ENCODE measurements at places on chromosomes 2 and 18.

DNA sequence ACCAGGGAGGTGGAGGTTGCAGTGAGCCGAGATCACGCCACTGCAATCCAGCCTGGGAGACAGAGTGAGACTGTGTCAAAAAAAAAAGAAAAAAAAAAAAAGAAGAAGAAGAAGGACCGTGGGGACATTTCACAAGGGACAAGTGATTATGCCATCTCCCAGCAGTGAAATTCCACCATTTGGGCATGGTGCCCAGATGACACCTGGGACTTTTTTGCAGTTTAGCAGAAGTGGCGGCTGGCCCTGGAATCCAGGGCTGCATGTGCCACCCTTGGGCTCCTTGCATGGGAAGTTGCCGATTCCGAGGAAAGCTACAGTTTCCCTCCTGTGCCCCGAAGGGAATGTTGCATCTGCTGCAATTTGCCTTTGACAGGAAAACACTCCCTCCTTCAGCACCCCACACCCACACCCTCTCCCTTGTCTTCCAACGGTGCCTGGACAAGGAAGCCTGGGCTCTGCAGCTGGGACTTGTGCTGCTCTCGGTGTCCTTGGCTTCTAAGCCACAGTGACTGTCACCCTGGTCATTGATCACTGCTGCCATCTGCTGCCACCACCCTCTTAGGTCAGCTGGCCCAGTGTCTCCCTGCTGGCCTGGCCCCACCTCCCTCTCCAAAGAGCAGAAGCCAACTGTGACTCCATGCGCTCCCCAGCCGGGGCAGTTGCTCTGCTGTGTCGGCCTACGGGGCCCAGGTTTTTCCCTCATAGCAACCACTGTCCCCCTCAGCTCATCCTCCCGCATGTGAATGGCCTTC is 56.4 kb upstream of the LRRC30 start:
- no peak for DNase-seq

DNA sequence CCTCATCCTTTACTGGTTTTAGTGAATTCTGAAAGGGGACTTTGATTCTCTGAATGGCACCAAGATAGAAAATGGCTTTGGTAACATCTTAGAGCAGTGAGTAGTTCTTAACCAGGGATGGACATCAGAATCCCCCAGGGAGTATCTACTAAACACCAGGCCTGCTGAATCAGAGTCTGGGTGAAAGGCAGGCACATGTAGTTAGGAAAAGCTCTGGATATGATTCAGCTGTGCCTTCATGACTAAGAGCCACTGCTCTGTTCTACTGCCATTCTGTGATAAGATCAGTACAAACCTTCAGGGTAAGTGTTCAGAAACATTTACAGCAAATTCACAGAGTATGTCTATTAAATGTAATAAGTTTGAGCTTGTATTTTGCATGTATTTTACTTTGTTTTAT is 46.2 kb upstream of the B3GNT2 start:
- DNase-seq, result no peak

DNA sequence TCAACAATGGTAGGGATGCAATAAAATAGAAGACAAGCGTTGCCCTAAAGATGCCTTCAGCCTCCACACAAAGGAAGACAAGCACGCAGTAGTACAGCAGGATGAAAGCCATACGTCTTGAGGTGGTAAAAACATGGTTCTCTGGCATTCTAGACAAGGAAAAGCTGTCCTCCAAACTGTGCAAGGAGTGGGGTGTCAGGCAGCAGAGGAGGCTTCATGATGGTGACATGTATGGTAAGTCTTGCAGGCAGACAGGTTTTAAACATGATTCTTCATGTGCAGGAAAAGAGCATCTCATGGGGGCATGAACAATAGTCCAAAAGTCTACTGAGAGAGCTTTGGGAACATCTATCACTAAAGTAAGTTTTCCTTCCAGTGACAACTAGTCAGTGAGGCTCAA is 241.8 kb downstream of the STK39 start:
- no peak for DNase-seq

DNA sequence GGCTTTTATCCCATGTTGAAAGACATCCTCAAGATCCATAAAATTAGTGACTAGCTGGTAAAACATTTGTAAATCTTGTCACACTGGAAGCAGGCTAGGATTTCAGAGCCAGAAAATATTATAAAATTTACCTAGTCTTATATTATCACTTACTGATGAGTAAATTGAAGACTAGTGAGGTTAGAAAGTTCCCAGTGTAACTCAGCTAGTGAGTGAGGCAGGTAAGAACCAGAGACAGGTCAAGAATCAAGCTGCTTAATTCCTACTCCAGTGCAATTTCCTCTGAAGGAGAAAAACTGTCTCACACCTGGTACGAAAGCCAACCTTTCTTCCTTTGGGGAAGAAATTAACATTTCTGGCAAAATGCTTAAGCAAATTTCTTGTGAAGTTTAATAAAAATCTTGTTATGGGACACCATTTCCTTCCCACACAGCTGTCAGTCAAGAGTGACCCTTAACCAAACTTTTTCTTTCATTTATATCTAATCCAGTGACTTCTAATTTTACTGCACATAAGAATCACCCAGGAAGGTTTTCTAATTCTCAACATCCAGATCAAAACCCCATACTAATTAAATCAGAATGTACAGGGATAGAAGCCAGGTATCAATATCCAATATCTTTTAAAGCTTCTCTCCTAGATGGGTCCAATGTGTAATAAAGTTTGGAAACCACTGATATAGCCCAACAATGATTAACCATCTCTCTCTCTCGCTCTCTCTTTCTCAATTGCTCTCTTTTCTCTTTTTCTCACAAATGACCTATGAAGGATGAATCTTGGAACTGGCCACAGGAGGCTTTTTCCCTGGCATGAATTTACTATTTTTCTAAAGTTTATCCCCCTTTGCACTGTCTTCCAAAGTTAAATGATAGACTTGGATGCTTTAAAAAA is 264.3 kb upstream of the SLC39A10 start:
- no peak for DNase-seq

GRCh38 chr18:10190564-10190963 is 263.9 kb upstream of the APCDD1 start:
- DNase-seq, result no peak

DNA sequence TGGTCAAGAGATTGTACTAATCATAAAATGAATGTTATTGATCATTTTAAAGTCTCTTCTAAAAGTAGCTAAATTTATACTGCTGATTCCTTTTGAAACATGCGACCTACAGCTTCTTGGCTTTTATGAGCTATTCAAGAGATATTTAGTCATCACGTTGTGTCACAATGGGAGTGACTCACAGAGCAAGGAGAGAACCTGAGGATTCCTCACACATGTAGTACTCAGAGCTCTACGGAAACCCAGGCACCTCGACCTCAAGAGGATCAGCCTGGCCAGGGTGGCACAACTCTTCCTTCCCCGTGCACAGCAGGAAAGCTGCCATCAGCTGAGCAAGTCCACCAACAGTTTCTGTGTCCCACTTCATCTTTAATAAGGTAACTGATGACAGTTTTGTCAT is at the start of gene DHRS9:
TSS of gene DHRS9 (plus strand) at position 223 of the 400 bp plus-strand sequence. CDS start 12,019 bp downstream, outside the sequence.
- no peak for DNase-seq

DNA sequence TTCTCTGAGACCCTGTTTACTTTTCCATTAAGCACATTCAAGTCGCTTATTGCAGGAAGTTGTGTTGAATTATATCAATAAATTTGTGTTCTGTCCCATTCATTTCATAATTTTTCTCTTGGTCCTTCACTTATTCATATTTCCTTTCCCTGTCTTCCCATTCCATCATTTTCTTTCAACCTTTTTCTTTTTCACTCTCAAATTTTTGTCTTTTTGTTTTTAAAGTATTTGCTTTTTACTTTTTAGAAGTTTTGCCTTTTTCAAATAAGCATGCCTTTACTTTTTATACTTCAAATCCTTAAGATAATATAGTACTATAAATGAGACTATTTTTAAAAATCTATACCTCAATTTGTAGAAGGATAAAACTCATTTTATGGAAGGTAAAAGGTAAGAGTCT is 120.5 kb downstream of the ATL2 start:
- no peak for DNase-seq

DNA sequence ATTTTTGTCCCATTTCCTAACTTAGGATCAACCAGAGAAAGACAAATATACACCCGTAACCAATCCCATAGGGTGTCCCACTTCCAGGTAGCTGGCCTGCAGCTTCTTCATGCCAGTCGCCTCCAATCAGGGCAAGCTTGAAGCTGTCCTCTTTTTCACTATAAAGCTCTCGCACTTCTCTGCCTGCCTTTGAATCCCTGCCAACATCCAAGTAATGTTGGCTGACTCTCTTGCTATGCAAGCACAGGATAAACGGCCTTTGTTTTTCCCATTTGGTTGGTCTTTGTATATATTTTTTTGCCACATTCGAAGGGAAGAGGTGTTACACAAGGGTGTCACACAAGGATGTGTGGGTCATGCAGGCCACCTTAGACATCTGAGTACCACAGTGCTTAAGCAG is 388.8 kb downstream of the CBLN2 start:
- DNase-seq, result no peak

- DNase-seq, result peak; percentile 87
These were observed 92.5 kb downstream of the ZFP36L2 start for GRCh38 chr2:43133708-43134570.

DNA sequence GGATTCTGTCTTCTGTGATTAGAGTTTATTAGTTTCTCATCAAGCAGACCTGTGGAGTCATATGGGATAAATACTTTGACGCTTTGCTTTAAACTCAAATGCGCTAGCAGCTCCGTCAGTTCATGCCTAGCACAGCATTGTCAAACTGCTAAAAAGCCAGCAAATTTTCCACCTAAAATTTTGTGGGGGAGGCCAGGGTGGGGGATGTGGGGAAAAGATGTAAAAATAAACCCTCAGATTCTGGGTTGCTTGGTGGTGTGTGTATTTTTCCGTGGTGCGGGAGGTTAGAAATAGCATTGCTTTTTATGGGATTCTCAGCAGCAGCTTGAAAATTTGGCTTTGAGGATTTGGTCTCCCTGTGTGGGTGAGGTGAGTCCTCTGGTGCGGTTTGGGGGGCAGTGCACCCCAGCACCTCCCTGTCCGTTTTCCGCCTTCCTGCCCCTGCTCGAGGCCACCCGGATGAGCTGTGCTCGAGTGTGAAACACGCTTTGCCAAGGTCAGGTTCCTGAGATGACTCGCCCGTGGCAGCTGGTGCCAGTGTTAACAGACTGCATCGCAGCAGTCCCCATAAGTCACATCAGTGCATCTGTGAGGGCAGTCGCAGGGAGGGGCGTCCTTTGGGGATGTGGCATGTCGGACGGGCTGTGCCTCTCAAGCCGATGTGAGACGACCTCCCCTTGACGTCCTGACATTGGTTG is 65.9 kb downstream of the LDLRAD4 start:
- DNase-seq, result no peak

- DNase-seq, result no peak
These were observed 289.1 kb downstream of the GBX2 start for GRCh38 chr2:235879116-235879515.

GRCh38 chr2:69514819-69515218 is 77.6 kb upstream of the NFU1 start:
- DNase-seq, result no peak

DNA sequence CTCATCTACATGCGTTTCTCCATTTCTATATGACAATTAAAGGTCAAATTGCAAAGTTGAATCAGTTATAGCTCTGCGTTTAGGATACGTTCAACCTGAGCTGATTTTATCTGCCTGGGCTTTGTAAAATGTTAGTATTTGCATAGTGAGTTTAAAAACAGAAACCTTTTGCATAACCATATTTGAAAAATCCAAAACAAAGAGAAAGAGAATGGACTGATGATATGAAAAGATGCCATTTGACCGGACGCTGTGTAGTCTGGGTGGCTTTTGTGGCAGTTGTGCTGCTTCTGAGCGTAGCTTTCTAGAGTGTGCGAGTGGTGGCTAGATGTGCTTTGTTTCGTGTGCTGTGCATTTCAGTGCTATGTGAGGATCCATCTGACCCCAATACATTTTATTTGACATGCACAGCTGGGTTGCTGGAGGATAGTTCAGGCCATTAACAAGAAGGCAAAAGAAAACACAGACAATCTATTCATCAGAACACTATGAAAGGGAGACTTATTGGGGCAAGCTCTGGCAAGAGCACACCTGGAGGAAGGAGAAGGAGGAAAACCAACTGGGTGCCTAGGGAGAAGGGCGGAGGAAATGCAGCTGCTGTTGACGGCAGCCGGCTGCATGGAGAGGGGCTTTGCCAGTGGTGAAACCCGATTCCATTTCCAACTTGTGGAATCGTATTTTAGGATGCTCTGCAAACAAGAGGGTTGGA is 126.8 kb downstream of the ACOXL start:
- DNase-seq, result no peak

DNA sequence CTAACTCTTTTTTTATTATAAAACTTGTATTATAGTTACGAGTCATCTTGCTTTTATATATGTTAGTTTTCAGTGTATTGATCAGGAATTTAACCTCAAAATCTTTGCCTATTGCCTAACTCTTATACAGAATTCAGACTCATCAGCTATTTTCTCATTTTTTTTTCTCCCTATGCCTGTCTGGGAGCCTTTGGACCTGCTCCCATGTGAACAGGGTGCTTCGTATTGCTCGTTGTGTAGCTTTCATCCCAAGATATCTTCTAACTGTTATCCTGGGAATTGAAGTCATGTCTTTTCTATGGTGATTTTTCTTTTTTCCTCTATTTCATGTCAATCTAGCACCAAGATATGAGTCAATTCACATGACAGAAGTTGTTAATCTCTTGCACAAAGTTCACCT is 814.0 kb downstream of the SLC4A3 start:
- DNase-seq, result no peak

- no peak for DNase-seq
These were observed 116.3 kb upstream of the KLHL29 start for GRCh38 chr2:23268467-23269263.

- DNase-seq, result no peak
These were observed 115.6 kb downstream of the SEPTIN10 start for GRCh38 chr2:109497911-109498870.

DNA sequence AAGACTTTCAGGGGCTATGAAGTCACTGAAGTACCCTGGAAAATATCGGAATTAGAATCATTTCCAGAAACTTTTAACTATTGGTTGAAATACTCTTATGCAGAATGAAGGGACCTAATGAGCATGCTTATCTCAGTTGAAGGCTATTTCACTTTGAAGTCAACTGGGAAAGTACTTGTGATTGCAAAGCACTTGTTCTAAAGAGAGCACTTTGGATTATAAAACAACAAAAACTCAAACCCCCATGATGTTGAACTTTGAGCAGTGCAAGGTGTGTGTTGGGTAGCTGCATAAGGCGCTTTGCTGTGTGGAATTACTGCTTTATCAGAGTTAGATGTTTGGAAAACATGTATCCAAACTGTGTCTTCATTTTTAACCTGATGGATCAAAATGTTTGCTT is 12.0 kb upstream of the MGAT5 start:
- no peak for DNase-seq

GRCh38 chr2:213995400-213996105 is 415.3 kb upstream of the VWC2L start:
- DNase-seq, result no peak

DNA sequence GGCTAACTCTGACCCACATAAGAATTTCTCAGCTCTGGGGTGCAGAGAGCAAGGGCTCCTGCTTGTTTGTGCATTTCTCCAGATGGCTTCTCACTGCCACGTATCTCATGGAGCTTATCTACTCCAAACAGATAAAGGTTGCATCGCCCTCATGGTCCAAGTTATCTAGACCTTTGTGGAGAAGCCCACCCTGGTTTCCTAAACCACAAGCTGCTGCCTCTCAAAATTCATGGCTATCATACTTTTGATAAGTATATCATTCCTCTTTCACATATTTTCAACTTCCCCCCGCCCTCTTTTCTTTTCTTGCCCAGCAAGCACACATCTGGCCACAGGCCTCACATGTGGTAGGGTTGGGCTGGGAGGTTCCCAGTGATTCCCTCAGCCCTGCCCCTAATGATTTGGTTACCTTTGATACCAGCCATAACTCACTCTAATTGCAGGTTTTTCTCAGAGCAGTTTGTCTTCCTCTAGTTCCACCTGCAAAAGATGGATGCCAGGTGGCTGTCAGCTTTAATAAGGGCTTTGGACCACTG is 146.0 kb downstream of the RHBDD1 start:
- no peak for DNase-seq

Measured in vagina (tissue), 2 donors.